Breast epithelium (tissue), 4 donors: ENCODE measurements at places on chromosomes 11 and 22. TPM values are rescaled to one million over a fixed set of nuclear protein-coding genes. Genes with fewer than 3 reads are reported as not detected.

GRCh38 chr11:207863-208180 lies 314 bp downstream of the RIC8A start:
- no peak for DNase-seq

GRCh38 chr11:62875698-62876478 lies 4.8 kb upstream of the SLC3A2 start:
- DNase-seq = no peak

Gene CCDC81
- 0.96 TPM for total RNA-seq

Gene SHANK2
- 1.3 TPM for total RNA-seq

Gene HEPHL1
- not detected for total RNA-seq
